AG09319 (cell line): ENCODE measurements at places on chromosomes 12 and 14.

DNA sequence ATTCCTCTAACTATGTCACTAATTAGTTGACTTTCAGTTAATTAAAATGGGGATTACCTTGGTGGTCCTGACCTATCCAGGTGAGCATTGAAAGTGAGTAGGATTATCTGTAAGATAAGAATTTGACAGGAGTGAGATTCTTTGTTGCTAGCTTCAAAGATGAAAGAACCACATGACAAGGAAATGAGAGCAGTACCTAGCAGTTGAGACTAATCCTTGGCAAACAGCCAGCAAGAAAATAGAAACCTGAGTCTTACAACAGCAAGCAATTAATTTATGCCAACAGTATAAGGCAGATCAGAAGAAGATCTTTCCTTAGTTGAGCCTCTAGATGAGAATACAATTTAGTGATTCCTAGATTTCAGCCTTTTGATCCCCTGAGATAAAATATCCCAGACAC is 1058.4 kb downstream of the LRFN5 start:
- DNase-seq: no peak

- no peak for DNase-seq
These were observed 28.1 kb upstream of the RAB21 start for GRCh38 chr12:71726548-71726947.

GRCh38 chr12:132761921-132762583 is 420 bp upstream of the ANKLE2 start:
- DNase-seq: peak; percentile 73

DNA sequence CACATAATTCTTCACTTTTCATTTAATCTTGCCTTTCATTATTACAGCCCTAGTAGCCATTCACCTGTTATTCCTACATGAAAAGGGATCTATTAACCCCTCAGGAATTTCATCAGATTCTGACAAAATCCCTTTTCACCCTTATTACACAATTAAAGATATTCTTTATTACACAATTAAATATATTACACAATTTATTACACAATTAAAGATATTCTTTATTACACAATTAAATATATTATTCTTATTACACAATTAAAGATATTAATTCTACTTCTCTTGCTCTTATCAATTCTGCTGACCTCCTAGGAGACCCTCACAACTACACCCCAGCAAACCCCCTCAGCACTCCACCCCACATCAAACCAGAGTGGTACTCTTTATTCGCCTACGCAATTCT is 77.1 kb downstream of the SINHCAF start:
- no peak for DNase-seq

- peak; percentile 52 for DNase-seq
These were observed 64.9 kb downstream of the TMX1 start for GRCh38 chr14:51304941-51305340.

GRCh38 chr14:67917006-67917405 is 97.4 kb downstream of the RAD51B start:
- DNase-seq: no peak

DNA sequence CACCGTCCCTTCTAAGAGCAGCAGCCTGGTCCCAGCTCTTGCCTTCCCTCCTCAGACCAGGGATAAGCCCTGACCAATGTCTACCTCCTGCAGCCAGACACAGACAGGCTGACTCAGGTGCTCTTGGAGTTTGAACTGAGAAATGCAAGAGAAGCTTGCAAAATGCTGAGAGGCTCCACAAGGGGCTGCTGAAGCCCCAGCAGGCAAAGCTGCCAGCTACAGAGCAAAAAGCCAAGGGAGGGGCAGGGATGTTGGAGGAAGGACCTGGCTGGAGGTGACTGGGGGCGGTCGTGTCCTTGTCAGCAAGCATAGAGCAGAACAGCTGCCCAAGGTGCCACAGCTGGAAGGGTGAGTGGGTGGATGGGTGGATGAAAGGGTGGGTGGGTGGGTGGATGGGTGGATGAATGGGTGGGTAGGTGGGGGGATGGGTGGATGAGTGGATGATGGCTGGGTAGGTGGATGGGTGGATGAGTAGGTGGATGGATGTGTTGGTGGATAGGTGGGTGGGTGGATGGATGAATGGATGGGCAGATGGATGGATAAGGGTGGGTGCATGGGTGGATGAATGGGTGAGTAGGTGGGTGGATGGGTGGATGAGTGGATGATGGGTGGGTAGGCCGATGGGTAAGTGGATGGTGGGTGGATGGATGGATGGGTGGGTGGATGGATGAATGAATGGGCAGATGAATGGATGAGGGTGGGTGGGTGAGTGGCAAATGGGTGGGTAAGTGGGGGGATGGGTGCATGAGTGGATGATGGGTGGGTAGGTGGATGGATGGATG is 4.0 kb upstream of the INF2 start:
- DNase-seq: no peak

DNA sequence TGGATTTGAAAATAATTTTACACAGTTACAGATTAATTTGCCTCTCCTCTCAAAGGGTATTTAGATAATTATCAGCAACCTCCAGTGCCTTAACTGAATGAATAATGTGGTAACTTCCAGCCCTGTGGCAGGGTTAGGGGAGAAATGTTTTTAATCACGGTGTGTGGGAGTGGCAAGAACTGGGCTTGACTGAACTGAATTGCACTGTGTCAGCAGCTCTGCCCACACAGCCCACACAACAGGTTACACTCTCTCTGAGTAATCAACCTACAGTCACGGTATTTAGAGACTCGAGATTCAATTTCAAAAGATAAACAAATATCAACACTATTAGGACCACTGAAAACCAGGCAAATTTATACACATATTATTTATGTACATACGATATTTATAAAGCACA is 198.5 kb downstream of the KCNC2 start:
- no peak for DNase-seq

DNA sequence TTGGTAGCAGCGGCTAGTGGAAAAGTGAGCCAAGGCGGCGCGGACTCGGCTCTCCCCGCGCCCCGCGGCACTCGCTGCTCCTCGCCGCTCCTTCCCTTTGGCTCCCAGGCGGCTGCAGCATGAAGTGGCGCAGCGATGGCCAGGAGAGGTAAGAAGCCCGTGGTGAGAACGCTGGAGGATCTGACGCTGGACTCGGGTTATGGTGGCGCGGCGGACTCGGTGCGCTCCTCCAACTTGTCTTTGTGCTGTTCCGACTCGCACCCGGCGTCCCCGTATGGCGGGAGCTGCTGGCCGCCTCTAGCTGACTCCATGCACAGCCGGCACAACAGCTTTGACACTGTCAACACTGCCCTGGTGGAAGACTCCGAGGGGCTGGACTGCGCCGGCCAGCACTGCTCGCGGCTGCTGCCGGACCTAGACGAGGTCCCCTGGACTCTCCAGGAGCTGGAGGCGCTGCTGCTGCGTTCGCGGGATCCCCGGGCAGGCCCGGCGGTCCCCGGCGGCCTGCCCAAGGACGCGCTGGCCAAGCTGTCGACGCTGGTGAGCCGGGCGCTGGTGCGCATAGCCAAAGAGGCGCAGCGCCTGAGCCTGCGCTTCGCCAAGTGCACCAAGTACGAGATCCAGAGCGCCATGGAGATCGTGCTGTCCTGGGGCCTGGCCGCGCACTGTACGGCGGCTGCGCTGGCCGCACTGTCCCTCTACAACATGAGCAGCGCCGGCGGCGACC is 225.6 kb upstream of the CRY1 start:
- no peak for DNase-seq
